ENCODE measurements at places on chromosomes 1 and 21.

- DNase-seq, result no peak
These were observed 1.7 kb downstream of the SLC19A1 start for GRCh38 chr21:45540601-45540970.

DNA sequence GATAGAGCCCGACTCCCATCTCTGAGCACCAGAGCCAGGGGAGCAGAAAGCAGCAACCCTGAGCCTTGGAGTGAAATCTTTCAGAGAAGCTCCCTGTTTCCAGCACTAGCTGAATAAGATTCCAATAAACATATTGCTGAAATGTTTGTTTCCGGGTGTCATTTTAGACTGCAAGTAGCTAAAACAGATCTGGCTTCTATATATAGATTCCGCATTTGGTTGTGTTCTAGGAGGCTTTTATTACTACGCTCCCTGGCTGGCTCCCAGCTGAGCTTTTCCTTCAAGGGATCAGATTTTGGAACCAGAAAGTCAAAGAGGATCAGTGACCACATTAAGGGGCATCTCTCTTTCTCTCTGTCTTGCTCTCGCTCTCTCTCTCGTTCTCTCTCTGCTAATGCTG, 88.2 kb downstream of the PAPPA2 start:
- no peak for DNase-seq

GRCh38 chr1:216665406-216665805, 57.8 kb downstream of the ESRRG start:
- DNase-seq, result no peak

- no peak for DNase-seq
These were observed 7.4 kb downstream of the TMED5 start for GRCh38 chr1:93172778-93173177.

DNA sequence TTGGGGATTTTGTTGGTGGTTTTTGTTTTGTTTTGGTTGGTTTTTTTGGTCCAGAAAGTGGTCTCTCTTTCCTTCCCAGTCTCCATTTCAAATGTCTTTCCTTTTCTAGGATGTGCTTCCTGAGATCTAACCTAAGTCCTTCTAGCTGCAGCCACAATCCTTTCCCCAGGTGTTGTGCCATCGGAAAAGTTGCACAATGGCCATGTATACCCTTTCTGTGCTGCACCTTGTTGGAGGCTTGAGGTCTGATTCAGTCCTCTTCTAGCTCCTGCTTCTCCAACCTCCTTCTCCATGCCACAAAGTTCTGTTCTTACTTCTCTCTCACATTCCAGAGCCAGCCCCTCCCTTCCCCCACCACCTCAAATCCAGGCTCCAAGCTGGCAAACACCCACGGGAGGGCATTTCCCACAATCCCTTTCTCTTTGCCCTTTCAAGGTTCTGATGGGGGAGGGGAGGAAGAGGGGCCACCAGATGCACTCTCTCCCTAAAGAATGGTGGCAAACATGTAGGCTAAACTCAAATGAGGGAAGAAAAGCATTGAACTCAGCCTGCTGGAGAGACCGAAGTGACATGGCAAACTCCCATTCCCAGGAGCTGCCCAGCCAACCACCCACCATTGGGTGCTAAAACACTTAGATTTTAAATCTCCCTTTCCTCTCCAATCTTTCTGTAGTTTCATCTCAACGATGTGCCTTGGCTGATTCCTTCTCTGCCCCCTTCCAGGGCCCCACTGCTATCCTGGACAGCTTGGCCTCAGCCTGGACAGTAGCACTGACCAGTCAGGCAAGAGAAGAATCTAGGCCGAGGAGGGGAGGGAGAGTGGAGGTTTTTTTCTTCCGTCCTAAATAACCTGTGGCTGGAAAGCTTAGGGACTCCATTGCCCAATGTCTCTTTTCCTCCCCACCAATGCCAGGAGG, 2.9 kb downstream of the KCNJ10 start:
- DNase-seq, result peak; percentile 37

GRCh38 chr1:186299570-186299969, 75.5 kb downstream of the TPR start:
- no peak for DNase-seq

- DNase-seq, result no peak
These were observed 12.3 kb downstream of the ATPAF1 start for GRCh38 chr1:46655848-46656247.

GRCh38 chr1:6984986-6985385, 199.7 kb downstream of the CAMTA1 start:
- DNase-seq, result no peak

Data from anterior cingulate cortex (tissue), 58 donors.